Gastroesophageal sphincter (tissue), 4 donors: ENCODE measurements at places on chromosomes 3 and 15.

DNA sequence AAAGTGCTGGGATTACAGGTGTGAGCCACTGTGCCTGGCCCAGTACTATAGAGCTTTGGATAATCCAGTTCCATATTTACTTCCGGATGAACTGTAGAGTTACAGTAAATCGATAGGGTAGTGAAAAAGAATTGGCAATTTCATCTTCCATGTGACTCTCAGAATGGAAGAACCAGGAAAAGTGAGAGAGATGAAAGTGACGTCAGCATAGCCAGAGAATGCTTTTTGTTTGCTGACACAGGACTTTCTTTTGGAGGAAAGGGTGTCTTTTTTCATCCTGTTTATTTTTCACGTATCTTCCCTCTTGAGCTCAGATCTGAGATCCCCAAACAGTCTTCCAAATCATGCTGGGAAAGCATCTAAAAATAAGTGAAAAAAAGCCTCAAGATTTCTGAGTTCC is 91.2 kb upstream of the KCNAB1 start:
- no peak for ATAC-seq

- ATAC-seq = no peak
Measured at GRCh38 chr3:15301761-15302160, 30.6 kb downstream of the SH3BP5 start.

- no peak for ATAC-seq
Measured at GRCh38 chr3:183460081-183461055, 31.9 kb upstream of the MCF2L2 start.

- no peak for ATAC-seq
Measured at GRCh38 chr3:65627062-65627461, 411.7 kb downstream of the MAGI1 start.

- no peak for ATAC-seq
Measured at GRCh38 chr15:76994001-76994400, 925 bp upstream of the PSTPIP1 start.

- ATAC-seq = peak; percentile 76
Measured at GRCh38 chr3:177729956-177730681, 532.8 kb upstream of the TBL1XR1 start.

DNA sequence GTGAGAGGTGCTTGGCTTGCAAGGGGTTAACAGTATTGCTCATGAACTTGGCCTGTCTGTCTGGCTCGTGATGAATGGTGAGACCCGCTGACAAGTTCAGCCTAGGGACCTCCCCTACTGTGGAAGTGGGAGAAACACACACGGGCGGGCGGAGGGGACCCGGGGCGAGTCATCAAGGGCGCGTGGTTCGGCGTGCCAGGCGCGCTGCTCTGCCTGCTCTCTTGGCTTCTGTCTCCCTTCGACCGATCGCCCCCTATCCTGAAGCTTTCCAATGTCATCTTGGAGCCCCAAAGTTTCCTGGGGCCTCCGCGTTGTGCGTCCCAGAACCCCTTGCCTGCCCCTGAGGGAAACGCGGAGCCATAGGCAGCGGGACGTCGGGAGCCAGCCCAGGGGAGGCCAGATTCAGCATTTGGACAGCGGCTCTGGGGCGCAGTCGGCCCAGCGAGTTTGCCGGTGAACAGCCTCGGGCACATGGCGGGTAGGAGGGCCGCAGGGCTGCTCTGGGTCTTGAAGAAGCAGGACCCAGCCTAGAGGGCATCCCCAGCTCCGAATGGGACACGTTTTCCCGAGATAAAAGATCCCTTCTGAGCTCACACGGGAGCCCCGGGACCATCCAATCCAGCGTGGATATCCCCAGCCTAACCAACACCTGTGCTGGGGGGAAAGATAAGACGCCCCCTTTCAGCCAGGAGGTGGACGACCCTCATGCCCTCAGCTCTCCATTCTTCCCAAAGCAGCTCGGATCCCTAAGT is 27.0 kb upstream of the POLG start:
- ATAC-seq = no peak

DNA sequence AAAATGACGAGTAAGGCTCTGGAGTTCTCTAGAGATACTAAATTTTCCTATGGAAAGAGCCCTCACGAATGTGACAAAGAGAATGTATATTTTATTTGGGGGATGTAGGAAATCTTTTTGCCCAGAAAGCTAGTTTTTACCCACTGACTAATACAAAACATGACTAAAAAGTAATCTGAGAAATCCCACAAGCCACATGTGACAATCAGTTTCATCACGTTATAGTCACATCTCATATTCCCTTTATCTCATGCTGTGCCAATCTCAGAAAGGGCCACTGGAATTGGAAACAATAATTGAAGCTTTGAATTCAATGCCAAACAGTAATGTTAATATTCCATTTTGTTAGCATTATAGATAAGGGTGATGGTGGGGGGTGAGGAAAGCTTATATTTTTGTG is 509.0 kb upstream of the GOLIM4 start:
- no peak for ATAC-seq

DNA sequence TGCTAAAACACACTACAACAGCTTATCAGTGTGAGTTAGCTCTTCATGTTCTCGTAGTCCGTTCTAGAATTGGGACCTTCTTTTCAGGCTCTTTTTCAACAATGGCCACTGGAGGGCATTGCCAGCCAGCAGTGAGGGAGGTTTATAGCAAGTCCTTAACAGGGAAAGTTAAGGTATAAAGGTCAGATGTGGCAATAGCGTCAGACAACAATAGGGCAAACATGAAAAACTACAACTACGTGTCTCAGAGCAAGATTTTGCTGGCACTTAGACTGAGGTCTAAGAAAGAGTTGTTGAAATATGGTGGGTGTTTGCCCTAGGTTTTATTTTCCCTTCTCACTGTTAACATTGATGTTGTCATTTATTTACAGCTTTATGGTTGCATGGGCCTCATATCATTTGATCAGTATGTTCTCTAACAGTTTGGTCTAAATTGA is 161.4 kb downstream of the GMNC start:
- ATAC-seq = no peak

DNA sequence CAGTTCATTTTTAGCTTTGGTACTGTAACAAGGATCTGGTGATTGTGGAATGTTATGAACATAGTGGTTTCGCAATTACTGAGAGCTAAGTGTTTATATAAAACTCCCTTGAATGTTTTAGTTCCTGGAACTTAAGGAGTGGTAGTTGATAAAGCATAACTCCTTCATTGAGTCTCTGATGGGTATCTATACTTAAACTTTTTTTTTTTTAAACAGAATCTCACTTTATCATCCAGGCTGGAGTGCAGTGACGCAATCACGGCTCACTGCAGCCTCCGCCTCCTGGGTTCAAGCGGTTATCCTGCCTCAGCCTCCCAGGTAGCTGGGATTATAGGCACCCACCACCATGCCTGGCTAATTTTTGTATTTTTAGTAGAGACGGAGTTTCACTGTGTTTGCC is 11.3 kb downstream of the PRKCI start:
- peak; percentile 83 for ATAC-seq

DNA sequence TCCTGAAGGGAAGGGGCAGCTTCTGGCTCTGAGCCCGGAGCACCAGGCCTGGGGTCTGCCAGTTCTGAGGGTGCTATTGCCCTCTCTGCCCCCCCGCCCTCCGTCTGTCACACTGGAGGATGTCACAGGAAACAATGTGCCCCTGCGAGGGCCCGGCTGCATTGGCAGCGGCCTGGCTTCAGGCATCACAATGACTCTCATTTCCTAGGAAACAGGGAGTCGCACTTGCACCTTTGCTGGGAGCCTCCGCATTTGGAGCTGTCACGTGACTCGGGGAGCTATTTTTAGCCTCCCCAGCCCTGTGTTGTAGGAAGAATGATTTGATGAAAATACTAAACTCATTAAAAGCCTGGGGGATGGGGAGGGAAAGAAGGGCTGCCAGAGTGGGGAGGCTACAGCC is 518.9 kb downstream of the SHQ1 start:
- ATAC-seq = peak; percentile 81

- ATAC-seq = no peak
Measured at GRCh38 chr3:179268400-179269051, 17.6 kb upstream of the KCNMB3 start.
